ENCODE measurements at places on chromosomes 7 and 10. TPM values are rescaled to one million over a fixed set of nuclear protein-coding genes. Genes with fewer than 3 reads are reported as not detected.

DNA sequence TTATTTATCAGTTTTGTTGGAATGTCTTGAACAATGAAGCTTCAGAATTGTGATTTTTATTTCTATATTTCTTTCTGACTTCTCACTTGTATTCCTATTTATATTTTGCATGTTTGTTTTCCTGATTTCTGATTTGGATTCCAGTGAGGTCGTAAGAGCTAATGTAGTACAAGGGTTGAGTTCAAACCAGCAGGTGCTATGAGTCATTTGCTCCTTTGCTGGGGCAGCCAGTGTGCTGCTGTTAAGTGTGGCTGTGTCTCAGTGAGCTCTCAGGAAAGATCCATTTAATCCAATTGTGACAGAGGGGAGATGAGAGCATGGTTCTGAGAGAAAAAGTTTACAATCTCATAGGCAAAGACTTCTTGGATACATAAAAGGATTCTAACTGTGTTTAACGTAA lies 48.6 kb downstream of the MCU start:
- peaks cover 39% of the 10 kb centered on the region for H3K4me1 ChIP-seq
- peaks cover 8% of the 10 kb centered on the region for H3K36me3 ChIP-seq

DNA sequence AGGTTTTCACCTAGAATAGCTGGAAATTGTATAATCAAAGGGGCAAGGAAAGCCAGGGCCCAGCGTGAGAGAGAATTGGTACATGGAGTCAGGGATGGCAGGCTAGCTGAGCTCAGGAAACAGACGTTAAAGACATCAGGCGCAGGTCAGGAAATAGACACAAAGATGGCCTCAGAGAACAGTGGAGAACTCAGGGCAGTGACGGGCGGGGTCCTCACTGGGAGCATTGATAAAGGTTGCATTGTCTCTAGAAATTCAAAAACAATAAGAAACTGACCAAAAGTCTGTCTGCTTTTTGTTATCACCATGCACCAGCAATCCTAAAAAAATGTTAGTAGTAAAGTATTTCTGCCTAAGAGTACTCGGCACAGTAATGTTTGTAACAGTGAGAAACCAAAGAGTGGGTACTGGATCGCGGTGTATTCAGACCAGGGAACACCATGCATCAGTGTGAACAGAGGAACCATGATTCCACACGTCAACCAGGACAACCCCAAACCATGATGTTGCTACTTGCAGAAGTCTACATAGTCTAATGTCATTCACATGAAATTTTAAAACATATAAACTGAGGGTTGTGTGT lies 81.9 kb upstream of the AUTS2 start:
- H3K4me1 ChIP-seq, result peaks cover 9% of the 10 kb centered on the region
- no peak for DNase-seq

- no peak for DNase-seq
- peaks cover 6% of the 10 kb centered on the region for H3K27me3 ChIP-seq
- no peak overlapping the region for H3K4me3 ChIP-seq
- no peaks in the 10 kb centered on the region for H3K36me3 ChIP-seq
Observed at GRCh38 chr10:69303632-69304051, 25.3 kb downstream of the HK1 start.

DNA sequence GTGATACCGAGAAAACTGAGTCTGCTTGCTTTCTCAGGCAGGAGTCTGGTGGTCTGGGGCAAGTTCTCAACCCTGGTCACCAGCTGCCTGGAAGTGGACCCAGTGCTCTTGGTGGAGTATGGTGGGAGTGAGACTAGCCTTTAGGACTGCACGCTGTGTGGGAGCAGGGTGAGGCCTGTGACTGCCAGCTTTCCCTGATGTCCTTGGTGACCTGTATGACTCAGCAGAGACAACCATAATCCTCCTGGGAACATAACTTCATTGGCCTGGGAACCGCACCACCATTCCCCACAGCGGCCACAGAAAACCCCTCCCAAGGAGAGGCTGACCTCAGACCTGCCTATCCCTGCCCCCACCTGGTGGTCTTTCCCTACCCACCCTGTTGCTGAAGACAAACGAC lies 139.5 kb upstream of the CHRM2 start:
- no peak overlapping the region for H3K27ac ChIP-seq
- DNase-seq, result no peak
- no peaks in the 10 kb centered on the region for H3K27me3 ChIP-seq
- H3K4me3 ChIP-seq, result no peak overlapping the region
- no peaks in the 10 kb centered on the region for H3K4me1 ChIP-seq

GRCh38 chr7:120615703-120616102 lies 242.2 kb downstream of the TSPAN12 start:
- H3K27ac ChIP-seq, result no peak overlapping the region
- no peaks in the 10 kb centered on the region for H3K36me3 ChIP-seq
- no peaks in the 10 kb centered on the region for H3K4me1 ChIP-seq
- H3K4me3 ChIP-seq, result no peak overlapping the region

DNA sequence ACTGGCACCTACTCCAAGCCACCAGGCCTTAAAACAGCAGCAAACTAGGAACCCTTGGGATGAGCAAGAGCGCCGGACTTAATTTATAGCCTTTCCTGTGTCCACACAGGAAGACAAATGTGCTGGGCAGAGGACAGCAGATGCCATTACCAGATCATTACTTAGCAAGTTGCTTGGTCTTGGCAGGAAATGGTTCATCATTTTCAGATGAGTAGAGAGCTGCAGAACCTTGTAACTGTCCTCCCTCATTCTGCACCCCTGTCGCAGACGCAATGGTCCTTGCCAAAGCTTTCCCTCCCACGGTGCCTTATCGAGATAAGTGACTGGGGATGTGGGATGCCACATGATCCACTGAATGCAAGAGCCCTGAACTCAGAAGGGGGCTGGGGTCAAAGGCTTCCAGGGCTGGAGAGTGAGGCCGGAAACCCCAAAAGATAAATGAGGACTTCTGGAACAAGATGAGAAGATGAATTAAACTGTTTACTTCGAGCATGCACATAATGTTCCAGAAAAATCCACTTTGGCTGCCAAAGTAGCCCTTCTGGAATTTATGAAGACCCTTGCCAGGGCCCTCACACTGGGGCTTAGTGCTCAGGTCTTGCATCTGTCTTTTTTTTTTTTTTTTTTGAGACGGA lies 145.6 kb upstream of the ZNF32 start:
- H3K36me3 ChIP-seq, result no peaks in the 10 kb centered on the region
- DNase-seq, result no peak
- H3K4me1 ChIP-seq, result peaks cover 4% of the 10 kb centered on the region
- peaks cover 10% of the 10 kb centered on the region for H3K27me3 ChIP-seq
- no peak overlapping the region for H3K27ac ChIP-seq
- H3K4me3 ChIP-seq, result no peak overlapping the region

DNA sequence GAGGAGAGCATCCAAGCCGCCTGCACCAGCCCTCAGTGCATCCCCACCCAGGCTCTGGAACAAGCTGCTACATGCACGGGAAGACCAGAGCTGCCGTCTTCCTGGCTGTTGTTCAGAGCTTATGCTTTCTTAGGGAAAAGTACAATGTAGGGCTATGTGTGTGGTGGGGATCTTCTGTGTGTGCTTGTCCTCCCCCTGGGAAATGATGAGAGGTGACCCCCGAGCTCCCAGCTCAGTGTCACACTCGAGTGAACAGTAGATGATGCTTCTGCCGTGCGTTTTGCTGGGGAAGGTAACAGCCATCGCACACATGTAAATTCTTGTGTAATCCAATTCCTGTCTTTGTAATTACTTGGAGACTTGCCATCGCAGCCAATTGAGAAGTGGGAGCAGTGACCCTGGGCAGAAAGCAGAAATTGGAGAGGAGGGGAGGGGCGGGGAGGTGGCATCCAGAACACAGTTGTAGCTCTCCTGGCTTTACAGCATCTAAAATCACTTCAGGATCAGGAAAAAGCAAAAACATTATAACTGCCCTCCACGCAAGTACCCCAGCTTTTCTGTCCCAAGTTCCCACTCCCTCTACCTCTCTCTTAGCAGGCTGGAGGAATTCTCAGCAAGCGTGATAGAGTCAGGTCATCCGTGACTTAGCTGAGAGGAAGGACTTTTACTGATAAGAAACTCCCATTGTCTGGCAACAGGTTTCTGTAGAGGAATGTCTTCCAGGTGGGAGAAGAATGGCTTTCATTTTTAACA lies 149.6 kb downstream of the TCF7L2 start:
- peak overlapping the region; percentile 65 for H3K4me3 ChIP-seq
- peaks cover 53% of the 10 kb centered on the region for H3K4me1 ChIP-seq
- peak overlapping the region; percentile 77 for H3K27ac ChIP-seq
- no peak for DNase-seq
- H3K27me3 ChIP-seq, result no peaks in the 10 kb centered on the region
- H3K36me3 ChIP-seq, result peaks cover 25% of the 10 kb centered on the region

DNA sequence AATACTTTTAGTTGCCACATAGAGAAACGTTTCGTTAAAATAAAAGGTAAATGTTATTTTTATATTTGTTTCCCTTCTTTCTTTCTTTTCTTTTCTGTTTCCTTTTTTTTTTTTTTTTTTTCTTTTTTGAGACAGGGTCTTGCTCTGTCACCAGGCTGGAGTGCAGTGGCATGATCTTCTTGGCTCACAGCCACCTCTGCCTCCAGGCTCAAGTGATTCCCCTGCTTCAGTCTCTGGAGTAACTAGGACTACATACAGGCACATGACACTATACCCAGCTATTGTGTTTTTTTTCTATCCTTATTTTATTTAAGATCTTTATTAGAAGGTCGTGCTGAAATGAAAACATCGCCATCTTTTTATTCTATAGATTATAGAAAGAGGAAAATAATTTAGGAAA lies 661.8 kb upstream of the MBL2 start:
- no peak overlapping the region for H3K27ac ChIP-seq
- H3K36me3 ChIP-seq, result no peaks in the 10 kb centered on the region
- no peak for DNase-seq
- no peak overlapping the region for H3K4me3 ChIP-seq

The SRRM3 gene
- 8.4 TPM for total RNA-seq

The SPAM1 gene
- total RNA-seq, result not detected

The GRID2IP gene
- 1.6 TPM for total RNA-seq

The ZPBP gene
- not detected for total RNA-seq

The TASOR2 gene
- total RNA-seq, result 64.1 TPM

The THSD7A gene
- total RNA-seq, result 14.3 TPM

The PLAC9 gene
- 8.2 TPM for total RNA-seq

The SLC39A12 gene
- not detected for total RNA-seq
